HepG2 (cell line): ENCODE measurements at places on chromosomes 5 and 9. TPM values are rescaled to one million over a fixed set of nuclear protein-coding genes. Genes with fewer than 3 reads are reported as not detected.

DNA sequence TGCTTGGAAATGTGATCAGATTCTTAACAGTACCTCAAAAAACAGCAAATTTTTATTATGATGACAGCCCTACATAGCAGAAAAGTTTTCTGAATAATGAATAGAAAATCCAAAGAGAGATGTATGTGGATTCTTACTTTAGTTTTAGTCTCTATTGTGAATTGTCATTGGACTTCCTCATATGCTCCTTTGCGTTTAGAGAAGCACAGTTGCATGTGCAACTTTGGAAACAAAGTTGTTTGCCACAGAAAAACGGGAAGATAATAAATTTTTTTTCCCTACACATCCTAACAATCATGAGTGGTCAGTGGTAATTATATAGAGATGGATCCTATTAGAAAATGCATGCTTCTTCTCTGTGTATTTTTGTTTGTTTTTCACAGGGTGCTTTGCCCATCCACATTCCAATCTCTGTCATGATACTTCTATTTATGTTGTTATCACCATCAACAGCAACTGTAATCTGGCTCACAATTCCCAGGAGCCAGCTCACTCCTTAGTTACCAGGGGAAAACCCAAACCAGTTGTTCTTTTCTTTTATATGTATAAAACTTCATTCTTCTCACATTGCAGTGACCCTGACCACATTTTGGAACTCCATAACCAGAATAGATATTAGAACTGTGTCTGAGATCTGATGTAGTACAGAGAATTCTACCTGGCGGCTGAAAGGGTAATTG lies 118.7 kb downstream of the NDUFS4 start:
- no peak overlapping the region for H3K27ac ChIP-seq
- no peaks in the 10 kb centered on the region for H3K36me3 ChIP-seq
- H3K27me3 ChIP-seq: no peaks in the 10 kb centered on the region
- H3K4me1 ChIP-seq: no peaks in the 10 kb centered on the region
- H3K4me3 ChIP-seq: no peak overlapping the region

GRCh38 chr5:34833090-34833489 lies 5.9 kb upstream of the TTC23L start:
- H3K27me3 ChIP-seq: no peaks in the 10 kb centered on the region
- H3K4me3 ChIP-seq: no peak overlapping the region
- H3K4me1 ChIP-seq: peaks cover 5% of the 10 kb centered on the region
- H3K36me3 ChIP-seq: peaks cover 3% of the 10 kb centered on the region; the same call in 1 of the 3 replicates
- H3K27ac ChIP-seq: no peak overlapping the region

- DNase-seq: no peak
- H3K27me3 ChIP-seq: no peaks in the 10 kb centered on the region
- no peaks in the 10 kb centered on the region for H3K36me3 ChIP-seq
- H3K4me1 ChIP-seq: no peaks in the 10 kb centered on the region
- H3K4me3 ChIP-seq: no peak overlapping the region
These were observed 127.8 kb upstream of the NR4A3 start for GRCh38 chr9:99693888-99694287.

GRCh38 chr9:33439731-33440130 lies 7.7 kb downstream of the AQP3 start:
- H3K27me3 ChIP-seq: peaks cover 3% of the 10 kb centered on the region
- peaks cover 35% of the 10 kb centered on the region for H3K4me1 ChIP-seq
- H3K4me3 ChIP-seq: no peak overlapping the region
- no peak overlapping the region for H3K27ac ChIP-seq

GRCh38 chr5:103883143-103883542 lies 320.6 kb upstream of the NUDT12 start:
- no peaks in the 10 kb centered on the region; the same call in 1 of the 2 replicates for H3K27me3 ChIP-seq
- H3K36me3 ChIP-seq: no peaks in the 10 kb centered on the region
- no peak overlapping the region for H3K27ac ChIP-seq
- no peak overlapping the region for H3K4me3 ChIP-seq

OTP gene
- polyA plus RNA-seq: not detected in 2 replicates

- no peak overlapping the region for H3K4me3 ChIP-seq
- H3K4me1 ChIP-seq: no peaks in the 10 kb centered on the region
- no peak overlapping the region for H3K27ac ChIP-seq
- H3K27me3 ChIP-seq: no peaks in the 10 kb centered on the region
These were observed 497.7 kb upstream of the WWC1 start for GRCh38 chr5:167793700-167794099.

DNA sequence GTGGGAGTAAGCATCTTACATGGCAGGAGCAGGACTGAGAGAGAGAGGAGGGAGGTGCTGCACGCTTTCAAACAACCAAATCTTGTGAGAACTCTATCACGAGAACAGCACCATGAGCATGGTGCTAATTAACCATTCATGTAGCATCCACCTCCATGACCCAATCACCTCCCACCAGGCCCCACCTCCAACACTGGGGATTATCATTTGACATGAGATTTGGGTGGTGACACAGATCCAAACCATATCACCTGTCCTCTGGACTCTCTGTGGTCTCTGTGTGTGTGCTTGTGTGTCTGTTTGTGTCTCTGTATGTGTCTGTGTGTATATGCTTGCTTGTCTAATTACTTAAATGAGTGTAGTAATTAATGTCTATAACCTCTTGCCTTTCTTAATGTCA lies 31.1 kb downstream of the SEC61B start:
- H3K4me3 ChIP-seq: no peak overlapping the region
- no peak for DNase-seq
- no peaks in the 10 kb centered on the region for H3K4me1 ChIP-seq
- no peak overlapping the region for H3K27ac ChIP-seq
- H3K36me3 ChIP-seq: no peaks in the 10 kb centered on the region

DNA sequence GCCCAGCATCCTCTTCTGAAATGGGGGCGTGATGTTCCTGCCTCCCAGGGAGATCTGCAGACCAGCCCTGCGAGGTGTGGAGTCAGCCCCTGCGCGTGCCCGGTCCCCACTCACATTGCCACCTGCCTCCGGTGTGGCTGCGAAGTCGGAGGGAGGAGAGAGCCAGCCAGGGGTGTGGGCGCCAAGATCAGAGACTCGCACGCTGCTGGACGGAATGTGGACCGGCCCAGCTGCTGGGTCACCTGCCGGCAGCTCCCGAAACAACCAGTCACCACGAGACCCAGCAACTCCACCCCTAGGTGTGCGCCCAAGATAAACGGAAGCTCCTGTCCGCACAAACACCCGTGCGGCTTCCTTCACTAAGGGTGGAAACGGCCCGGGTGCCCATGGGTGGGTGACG lies 51.1 kb upstream of the EGFL7 start:
- DNase-seq: no peak
- no peaks in the 10 kb centered on the region for H3K36me3 ChIP-seq
- H3K27me3 ChIP-seq: peaks cover 74% of the 10 kb centered on the region
- peaks cover 6% of the 10 kb centered on the region; the same call in 1 of the 2 replicates for H3K4me1 ChIP-seq

GRCh38 chr5:75588666-75589065 lies 22.6 kb upstream of the ANKDD1B start:
- DNase-seq: no peak
- H3K4me3 ChIP-seq: no peak overlapping the region
- H3K36me3 ChIP-seq: peaks cover 3% of the 10 kb centered on the region; the same call in 1 of the 2 replicates
- H3K4me1 ChIP-seq: no peaks in the 10 kb centered on the region
- no peak overlapping the region for H3K27ac ChIP-seq

DNA sequence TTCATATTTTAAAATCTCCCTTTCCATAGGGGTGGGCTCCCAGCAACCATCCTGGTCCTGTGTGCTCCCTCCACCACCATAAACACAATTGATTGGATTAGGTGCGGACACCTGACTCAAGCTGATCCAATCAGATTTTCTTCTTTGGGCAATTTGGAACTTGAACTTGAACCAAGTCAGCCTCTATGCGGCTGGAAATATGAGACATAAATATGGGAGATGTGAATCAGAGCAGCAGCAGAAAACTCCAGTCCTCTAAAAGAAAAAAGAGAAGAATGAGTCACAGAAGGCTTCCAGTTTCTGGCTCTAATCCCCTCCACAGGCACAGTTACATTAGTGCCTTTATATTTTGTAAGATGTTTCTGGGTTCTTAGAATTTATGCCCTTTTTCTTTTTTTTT lies 306.6 kb downstream of the MLLT3 start:
- H3K4me3 ChIP-seq: no peak overlapping the region
- DNase-seq: no peak
- H3K4me1 ChIP-seq: no peaks in the 10 kb centered on the region
- no peak overlapping the region for H3K27ac ChIP-seq
- H3K27me3 ChIP-seq: no peaks in the 10 kb centered on the region; the same call in 2 of the 3 replicates

DNA sequence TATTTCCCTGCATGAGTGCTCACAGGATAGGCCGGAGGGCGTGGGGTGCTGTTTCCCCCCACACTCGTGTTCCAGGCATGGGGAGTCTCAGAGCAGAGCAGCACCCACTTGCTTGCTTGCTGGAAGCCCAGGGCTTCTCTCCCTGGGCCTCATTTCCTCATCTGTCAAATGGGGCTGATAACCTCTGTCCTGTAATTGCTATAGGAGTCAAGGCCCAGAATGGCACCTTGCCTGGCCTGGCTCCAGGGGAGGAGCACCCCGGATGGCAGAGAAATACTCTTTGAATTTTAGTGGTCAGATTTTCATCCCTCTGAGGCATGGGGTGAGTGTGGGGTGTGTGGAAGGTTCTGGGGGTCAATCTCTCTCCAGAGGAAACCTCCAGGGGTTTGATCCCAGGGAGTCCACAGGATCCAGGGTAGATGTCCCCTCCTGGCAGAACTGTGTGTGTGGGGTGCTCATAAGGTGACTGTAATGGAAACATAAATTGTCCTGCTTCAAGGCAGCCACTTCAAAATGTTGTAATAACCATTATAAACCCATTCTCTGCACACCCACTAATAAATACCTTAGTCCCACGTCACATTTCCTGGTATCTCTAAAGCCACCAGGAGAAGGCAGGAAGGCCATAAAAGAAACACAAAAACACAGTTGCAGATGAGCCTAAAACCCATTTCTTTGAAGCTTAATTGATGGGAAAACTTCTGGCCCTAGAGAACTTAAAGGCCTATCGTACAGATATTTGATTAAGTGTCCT lies 272.2 kb downstream of the FSTL4 start:
- peaks cover 3% of the 10 kb centered on the region for H3K27me3 ChIP-seq
- DNase-seq: no peak
- no peak overlapping the region for H3K27ac ChIP-seq
- no peaks in the 10 kb centered on the region for H3K4me1 ChIP-seq

DNA sequence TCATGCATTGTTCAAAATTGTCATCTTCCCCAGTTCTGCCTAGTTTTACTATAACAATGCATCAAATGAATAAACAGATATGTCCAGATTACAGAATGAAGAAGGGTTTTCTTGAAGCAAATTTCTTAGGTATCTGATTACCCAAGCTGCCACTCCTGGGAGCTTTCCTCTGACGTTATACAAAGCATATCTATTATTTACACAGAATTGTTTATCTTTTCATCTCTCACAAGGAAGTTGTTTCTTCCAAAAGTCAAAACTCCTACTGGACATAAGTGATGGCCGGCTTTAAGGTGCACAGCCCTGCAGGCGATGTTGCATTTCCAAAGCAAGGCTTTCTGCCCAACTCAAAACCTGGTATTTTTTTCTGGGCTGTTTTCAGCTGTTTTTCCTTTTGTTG lies 73.4 kb upstream of the ANKH start:
- H3K36me3 ChIP-seq: no peaks in the 10 kb centered on the region
- H3K4me3 ChIP-seq: no peak overlapping the region
